HS-27A (cell line): ENCODE measurements at places on chromosomes 7 and 10.

DNA sequence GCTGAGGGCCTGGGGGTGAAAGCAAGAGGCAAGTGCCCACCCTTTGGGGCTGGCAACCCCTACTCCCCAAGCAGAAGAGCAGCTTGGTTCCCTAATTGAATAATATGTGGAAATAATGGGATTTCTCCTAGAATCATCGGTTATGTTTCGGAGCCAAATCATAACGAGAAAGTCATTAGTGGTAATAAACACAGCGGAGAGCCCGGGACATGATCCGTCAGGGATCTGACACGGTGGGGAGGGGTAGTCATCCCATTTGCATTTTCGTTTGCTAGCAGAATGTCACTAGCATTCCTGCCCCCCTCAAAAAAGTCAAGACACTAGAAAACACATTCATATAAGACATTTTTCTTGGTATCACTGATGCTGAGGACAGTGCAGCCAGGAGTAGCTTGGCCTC, 140.4 kb downstream of the CDH23 start:
- DNase-seq, result no peak

- no peak for DNase-seq
Measured at GRCh38 chr7:16357921-16358320, 63.4 kb downstream of the CRPPA start.

DNA sequence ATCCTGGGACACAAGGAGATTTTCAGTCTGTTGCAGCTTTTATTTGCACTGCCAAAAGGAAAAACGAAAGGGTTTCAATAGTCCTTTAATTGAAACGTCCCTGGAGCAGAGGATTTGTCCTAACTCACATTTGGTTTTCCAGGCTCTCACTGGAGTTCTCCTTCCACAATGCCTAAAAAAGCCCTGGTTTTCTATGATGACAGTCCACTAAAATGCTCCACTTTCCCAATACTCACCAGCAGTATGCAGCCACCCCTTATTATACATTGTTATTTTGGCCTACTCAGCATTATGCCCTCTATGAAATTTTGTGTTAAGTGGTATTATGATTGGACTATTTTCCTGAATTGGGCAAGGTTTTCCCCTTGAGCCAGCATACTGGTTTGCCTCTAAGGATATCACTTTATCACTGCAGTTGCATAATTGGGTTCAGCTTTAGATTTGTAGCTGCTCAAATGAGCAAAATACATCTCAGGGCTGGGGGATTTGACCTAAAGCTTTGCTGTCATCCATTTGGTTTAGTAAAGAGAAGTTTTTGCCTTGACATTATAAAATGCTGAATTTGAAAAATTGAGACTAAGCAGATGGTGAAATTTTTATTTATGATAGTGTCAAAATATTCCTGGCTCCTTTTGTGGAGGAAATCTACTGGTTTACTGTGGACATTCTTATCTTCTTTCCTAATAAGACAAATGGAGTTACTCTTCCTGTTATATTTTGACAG, 239.2 kb downstream of the RNLS start:
- DNase-seq, result no peak

DNA sequence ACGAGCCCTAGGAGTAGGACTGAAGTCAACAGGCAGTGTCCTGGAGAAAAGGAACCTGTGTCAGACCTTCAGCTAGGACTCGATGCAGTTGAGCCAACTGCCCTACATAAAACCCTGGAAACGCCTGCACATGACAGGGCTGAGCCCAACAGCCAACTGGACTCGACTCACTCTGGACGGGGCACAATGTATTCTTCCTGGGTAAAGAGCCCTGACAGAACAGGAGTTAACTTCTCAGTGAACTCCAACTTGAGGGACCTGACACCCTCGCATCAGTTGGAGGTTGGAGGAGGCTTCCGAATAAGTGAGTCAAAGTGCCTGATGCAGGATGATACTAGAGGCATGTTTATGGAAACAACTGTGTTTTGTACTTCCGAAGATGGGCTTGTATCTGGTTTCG, 93.5 kb downstream of the KMT2E start:
- DNase-seq, result no peak

GRCh38 chr10:48695636-48696534, 11.2 kb downstream of the WDFY4 start:
- no peak for DNase-seq

- no peak for DNase-seq
Measured at GRCh38 chr7:81780914-81781693, 11.3 kb upstream of the HGF start.

DNA sequence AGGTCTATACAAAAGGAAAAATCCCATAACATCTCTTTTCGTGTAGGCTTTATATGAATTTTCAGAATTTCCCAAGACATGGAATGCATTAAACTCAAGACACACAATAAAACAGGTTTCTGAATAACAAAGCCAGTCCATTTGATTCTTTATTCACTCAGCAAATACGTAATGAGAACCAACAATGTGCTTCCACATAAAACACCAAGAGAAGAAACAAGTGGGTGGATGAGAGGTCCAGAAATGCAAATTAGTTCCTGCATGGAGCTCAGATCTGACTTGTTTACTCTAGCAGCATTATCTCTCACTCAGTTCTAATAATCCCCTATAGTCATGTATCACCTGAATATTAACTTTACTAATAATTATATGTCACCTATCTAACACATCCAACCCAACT, 249.5 kb downstream of the LRRTM3 start:
- no peak for DNase-seq

GRCh38 chr7:15505761-15506160, 56.1 kb downstream of the AGMO start:
- no peak for DNase-seq

DNA sequence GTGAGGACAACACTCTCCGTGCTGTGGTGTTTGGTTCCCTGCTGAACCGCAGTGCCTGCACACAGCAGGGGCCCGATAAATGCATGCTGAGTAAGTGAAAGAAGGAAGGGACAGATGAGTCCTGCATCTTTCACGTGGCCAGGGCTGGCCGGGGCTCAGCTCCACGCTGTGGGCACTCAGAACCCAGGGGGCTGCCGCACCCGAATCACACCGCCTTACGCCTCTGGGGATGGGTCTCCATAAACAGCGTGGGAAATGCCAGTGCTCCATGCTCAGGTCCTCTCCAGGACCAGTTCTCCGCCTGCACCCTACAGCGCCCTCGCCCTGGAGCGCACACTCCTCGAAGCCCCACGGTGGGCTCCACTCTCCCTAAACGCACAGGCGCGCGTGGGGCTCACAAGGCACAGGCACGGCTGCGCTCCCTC, 38.1 kb downstream of the RASGEF1A start:
- DNase-seq, result no peak

- no peak for DNase-seq
Measured at GRCh38 chr10:93816123-93816747, 58.5 kb downstream of the LGI1 start.

GRCh38 chr7:140456551-140457051, 22.7 kb downstream of the MKRN1 start:
- DNase-seq, result no peak

GRCh38 chr10:126911301-126911700, 6.1 kb downstream of the DOCK1 start:
- no peak for DNase-seq

DNA sequence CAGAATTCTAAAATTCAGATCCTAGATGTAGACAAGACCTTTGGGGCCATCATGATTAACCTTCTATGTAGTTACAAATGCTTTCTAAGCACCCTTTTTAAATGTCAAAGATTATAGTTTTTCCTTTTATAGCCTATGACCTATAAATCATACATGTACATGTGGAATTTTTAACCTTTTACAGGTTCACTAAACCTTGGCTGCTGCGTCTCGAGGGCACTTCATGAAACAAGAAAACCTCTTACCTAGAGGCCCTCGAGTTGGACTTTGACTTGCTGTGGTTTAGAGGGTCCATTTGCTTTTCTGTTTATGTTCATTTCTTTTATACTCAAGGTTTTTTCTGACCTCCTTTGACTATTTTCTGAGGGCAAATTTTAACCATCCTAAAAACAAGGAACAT, 302.2 kb downstream of the CSTF2T start:
- DNase-seq, result no peak

GRCh38 chr7:9598411-9598810, 1165.0 kb downstream of the NXPH1 start:
- DNase-seq, result no peak

- DNase-seq, result no peak
Measured at GRCh38 chr7:35700865-35701264, 5.9 kb upstream of the HERPUD2 start.

GRCh38 chr7:116527521-116527920, 2.7 kb downstream of the CAV1 start:
- no peak for DNase-seq

DNA sequence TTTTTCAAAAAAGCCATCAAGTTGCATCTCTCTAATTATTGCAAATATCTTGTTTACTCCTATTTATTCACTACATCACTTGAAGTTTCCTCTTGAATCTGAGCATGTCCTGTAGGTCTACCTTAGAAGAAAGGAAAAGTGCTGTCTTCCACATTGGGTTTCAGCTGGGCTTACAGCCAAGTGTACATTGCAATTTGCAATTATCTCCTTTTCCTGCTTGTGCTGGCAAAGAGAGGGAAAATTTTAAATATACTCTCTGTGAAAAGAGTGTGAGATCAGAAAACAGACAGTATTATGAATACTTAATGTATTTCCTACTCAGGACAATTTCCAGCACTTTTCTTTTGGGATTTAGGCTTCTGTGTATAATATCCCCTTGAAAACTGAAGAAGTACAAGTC, 839.7 kb downstream of the CNTNAP2 start:
- no peak for DNase-seq

DNA sequence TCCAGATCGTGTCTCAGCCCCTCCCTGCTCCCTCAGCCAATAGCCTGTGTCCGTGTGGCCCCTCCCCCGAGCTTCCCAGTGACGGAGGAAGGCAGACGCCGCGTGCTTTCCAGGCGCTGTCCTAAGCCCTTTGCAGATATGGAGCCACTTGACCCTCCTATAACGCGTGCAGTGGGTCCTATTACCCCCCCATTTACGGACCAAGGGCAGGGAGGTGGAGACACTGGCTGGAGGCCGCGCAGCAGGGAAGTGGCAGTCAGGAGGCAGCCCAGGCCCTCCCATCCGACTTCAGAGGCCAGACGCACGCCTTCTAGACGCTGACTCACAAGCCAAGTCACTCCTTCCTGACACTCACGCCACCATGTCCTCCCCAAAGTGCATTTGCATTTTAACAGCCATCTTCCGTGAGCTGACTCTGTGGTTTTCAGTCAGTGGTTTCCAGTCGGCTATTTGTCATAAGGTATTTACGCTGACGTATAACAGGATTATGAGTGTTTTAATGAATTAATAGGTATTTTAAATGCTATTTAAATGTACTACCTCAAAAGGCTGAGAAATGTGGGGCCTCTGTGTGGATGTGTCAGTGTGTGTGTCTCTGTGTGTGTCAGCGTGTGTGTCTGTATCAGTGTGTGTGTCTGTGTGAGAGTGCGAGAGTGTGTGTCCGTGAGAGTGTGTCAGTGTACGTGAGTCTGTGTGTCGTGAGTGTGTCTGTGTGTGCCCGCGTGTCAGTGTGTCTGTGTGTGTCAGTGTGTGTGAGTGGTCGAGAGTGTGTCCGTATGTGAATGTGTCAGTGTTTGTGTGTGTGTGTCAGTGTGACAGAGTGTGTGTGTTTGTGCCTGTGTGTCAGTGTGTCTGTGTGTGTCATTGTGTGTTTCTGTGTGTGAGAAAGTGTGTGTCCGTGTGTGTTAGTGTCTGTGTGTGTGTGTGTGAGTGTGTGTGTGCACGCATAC, 92.0 kb upstream of the INSIG1 start:
- peak; percentile 39 for DNase-seq

GRCh38 chr7:143505838-143506237, 28.2 kb downstream of the TAS2R41 start:
- no peak for DNase-seq

GRCh38 chr7:33421429-33421828, 292.1 kb downstream of the BBS9 start:
- no peak for DNase-seq

DNA sequence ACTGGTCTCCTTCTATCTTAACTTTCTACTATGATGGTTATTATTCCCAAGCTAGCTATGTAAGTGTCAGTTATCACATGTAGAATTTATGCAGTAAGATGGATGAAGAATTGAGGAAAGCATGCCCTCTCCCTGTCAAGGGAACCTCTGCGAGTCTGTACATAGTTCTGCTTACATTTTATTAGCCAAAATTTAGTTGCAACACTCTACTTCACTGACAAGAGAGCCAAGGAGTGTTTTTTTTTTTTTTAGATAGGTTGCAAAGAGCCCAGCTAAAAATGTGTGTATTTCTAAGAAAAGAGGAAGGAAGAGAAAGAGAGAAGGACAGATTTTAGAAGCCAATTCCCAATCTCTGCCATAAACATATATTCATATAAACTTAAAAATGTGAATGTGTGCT, 357.7 kb upstream of the LRRN3 start:
- no peak for DNase-seq

GRCh38 chr10:70849582-70850016, 33.9 kb downstream of the SGPL1 start:
- peak; percentile 30 for DNase-seq

DNA sequence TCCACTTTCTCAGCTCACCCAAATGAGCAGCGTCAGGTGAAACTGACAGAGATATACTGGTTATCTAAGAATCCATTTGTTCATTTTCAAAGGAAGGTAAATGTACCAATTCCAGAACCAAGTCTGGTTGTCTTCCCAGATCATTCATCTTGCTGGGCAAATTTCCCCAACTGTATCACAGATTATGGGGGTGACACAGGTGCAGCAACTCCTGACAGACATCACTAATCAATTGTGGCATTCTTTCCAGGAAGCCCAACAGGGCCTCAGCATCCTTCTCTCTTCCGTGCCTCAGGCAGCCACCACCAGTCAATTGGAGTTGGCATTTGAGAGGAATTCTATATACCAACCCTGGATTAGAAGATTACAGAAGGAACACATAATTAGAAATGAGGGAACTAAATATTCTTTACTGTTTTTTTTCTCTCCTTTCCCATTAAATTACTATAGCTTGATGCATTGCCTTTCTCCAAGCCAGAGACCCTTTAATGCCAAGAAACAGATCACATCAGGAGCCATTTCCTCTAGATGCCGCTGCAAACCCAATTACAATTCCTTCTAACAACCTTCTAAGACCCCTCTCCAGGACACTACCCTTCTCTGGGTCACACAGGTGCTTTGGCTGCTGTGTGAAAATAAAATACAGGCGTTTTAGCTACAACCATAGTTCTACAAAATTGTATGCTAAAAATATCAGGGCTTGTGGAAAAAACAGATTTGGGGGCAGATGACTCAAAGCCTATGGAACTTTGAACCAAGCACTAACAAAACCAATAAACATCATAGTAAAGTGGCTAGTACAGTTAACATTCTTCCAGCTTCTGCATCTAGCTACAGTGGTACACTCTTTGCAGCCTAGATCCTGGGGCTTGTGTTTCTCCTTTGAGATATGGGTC, 291.6 kb downstream of the RNLS start:
- no peak for DNase-seq
